ENCODE measurements at places on chromosomes 5 and 9. TPM values are rescaled to one million over a fixed set of nuclear protein-coding genes. Genes with fewer than 3 reads are reported as not detected.

Gene SPINK13
- not detected for total RNA-seq

Gene GRM6
- total RNA-seq = not detected

Gene FST
- total RNA-seq = 0.23 TPM

Gene CEP120
- 16.2 TPM for total RNA-seq

Gene SSBP2
- total RNA-seq = 62.8 TPM

Gene LECT2
- not detected for total RNA-seq

Gene TSSK1B
- not detected for total RNA-seq

Gene ACTBL2
- total RNA-seq = not detected

Gene LMNB1
- total RNA-seq = 185 TPM

Gene SERF1B
- total RNA-seq = 20.7 TPM
